Regular cardiac myocyte (primary cell): ENCODE measurements at places on chromosomes 4 and X. TPM values are rescaled to one million over a fixed set of nuclear protein-coding genes. Genes with fewer than 3 reads are reported as not detected.

FAM241A gene
- total RNA-seq: 2.0 and 5.8 TPM in 2 replicates

CDX4 gene
- total RNA-seq: not detected in 2 replicates

PRKX gene
- 14.2 and 17.2 TPM in 2 replicates for total RNA-seq

DIPK2B gene
- under 0.01 and 0.19 TPM in 2 replicates for total RNA-seq

BTC gene
- total RNA-seq: under 0.01 and 0.28 TPM in 2 replicates

NLGN3 gene
- total RNA-seq: under 0.01 TPM in 2 replicates

KLF8 gene
- 1.9 and 2.3 TPM in 2 replicates for total RNA-seq

SPIN2A gene
- 0.28 and 0.38 TPM in 2 replicates for total RNA-seq

PAGE2 gene
- not detected in 2 replicates for total RNA-seq

KLHL34 gene
- total RNA-seq: under 0.01 TPM in 2 replicates

BST1 gene
- total RNA-seq: 6.7 and 39.5 TPM in 2 replicates

CYLC1 gene
- total RNA-seq: not detected in 2 replicates

PRDM5 gene
- total RNA-seq: 10.4 and 15.2 TPM in 2 replicates

FGF13 gene
- total RNA-seq: under 0.01 TPM in 1 of 2 replicates, not detected in the other

BBS7 gene
- 22.8 and 27.9 TPM in 2 replicates for total RNA-seq

TSPAN7 gene
- 0.28 TPM in 1 of 2 replicates, not detected in the other for total RNA-seq

ATP8A1 gene
- 0.19 and 1.1 TPM in 2 replicates for total RNA-seq

PABPC1L2A gene
- not detected in 2 replicates for total RNA-seq

ZCCHC18 gene
- 0.19 and 3.1 TPM in 2 replicates for total RNA-seq

TAF1 gene
- total RNA-seq: 32.1 and 44.3 TPM in 2 replicates

TLR8 gene
- not detected in 2 replicates for total RNA-seq

C4orf36 gene
- total RNA-seq: under 0.01 and 0.38 TPM in 2 replicates

GLRA3 gene
- not detected in 2 replicates for total RNA-seq

SERPINA7 gene
- not detected in 2 replicates for total RNA-seq

RBM46 gene
- not detected in 2 replicates for total RNA-seq

IRS4 gene
- total RNA-seq: not detected in 2 replicates

ATP2B3 gene
- total RNA-seq: not detected in 2 replicates

GPM6B gene
- total RNA-seq: 3.1 and 5.4 TPM in 2 replicates

GPRIN3 gene
- total RNA-seq: 0.56 and 0.58 TPM in 2 replicates

KLHL13 gene
- 3.4 and 7.1 TPM in 2 replicates for total RNA-seq

MAP9 gene
- total RNA-seq: 13.6 and 19.2 TPM in 2 replicates

AADAT gene
- total RNA-seq: 2.0 and 3.8 TPM in 2 replicates

MTMR8 gene
- 0.19 and 0.85 TPM in 2 replicates for total RNA-seq

SPANXA2 gene
- total RNA-seq: not detected in 2 replicates

NSG1 gene
- total RNA-seq: 10.4 and 20.3 TPM in 2 replicates

HOPX gene
- total RNA-seq: 0.19 and 2.8 TPM in 2 replicates

STPG2 gene
- total RNA-seq: under 0.01 and 0.56 TPM in 2 replicates

ABCG2 gene
- total RNA-seq: 10.1 and 14.6 TPM in 2 replicates

MAGEA10 gene
- total RNA-seq: not detected in 2 replicates

FHDC1 gene
- total RNA-seq: under 0.01 and 0.19 TPM in 2 replicates

NEXMIF gene
- total RNA-seq: under 0.01 TPM in 2 replicates
